ENCODE measurements at places on chromosomes 7 and 10.
A peak's percentile ranks its signal among the peaks of the same experiment; 100 is the strongest.

DNA sequence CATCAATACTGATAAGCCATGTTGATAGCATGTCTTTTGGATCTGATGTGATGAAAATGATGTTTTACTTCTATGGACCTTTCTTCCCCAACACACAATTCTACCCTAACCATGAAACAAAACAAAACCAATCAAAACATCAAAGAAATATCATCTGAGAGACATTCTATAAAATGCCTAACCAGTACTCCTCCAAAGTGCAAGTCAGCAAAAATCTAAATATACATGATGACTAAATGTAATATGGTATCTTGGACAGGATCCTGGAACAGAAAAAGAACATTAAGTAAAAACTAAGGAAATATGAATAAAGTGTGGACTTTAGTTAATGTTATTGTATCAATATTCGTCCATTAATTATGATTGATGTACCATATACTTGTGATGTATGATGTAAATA, 625.1 kb downstream of the MAGI2 start:
- no peak for DNase-seq

- no peak for DNase-seq
These were observed 8.9 kb downstream of the PIP4K2A start for GRCh38 chr10:22705527-22705926.

DNA sequence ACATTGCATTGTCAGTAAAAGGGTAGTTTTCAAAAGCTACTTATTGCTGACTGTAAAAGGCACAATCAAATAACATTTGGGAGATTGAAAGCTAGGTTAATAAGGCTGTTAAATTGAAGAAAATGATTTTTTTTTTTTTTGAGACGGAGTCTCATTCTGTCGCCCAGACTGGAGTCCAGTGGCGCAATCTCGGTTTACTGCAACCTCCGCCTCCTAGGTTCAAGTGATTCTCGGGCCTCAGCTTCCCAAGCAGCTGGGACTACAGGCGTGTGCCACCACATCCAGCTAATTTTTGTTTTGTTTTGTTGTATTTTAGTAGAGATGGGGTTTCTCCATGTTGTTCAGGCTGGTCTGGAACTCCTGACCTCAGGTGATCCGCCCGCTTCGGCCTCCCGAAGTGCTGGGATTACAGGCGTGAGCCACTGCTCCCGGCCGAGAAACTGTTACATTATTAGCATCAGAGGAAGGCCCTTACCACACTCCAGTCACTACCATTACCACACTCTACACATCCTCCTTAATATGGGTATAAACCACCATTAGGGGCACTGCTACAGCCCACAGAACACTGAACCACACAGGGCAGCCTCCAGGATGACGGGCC, 1.0 kb downstream of the CYP51A1 start:
- DNase-seq, result peak; percentile 11

DNA sequence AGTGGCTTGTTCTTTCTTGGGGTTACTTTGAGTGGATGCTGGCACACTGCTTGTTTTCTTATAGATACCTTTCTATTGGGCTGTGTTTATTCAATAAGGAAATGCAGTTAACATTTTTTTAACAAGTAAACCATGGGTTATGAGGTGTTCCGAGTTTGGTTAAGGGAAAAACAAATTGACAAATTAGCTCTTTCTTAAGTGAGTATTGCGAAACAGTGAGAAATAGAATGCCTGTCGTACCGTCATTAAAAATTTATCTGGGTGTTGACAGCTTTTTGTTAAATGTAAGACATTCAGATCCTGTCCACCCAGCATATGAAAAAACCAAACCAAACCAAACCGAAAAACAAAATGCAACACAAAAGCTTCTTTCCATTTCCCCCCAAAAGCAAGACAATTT, 6.2 kb downstream of the CUX1 start:
- DNase-seq, result peak; percentile 35

DNA sequence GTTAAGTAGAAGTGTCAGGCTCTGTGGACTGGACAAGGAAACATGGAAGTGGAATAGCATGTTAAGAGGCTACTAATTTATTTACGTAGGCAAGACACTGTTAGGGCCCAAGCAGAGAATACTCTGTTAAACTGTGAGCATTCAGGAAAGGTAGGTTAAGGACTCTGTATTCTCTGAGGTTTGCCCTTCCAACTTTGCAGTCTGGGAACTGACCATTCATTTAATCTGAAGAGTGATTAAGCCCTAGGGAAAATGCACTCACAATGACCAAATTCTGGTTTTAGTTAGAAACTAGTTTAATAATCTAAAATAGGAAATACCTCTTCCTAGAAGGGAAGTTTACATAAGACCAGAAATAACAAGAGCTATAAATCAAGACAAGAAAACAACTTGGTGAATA, 266.6 kb downstream of the SUGCT start:
- no peak for DNase-seq

Data from MCF 10A (cell line).